ENCODE measurements at places on chromosomes 3 and 15.

DNA sequence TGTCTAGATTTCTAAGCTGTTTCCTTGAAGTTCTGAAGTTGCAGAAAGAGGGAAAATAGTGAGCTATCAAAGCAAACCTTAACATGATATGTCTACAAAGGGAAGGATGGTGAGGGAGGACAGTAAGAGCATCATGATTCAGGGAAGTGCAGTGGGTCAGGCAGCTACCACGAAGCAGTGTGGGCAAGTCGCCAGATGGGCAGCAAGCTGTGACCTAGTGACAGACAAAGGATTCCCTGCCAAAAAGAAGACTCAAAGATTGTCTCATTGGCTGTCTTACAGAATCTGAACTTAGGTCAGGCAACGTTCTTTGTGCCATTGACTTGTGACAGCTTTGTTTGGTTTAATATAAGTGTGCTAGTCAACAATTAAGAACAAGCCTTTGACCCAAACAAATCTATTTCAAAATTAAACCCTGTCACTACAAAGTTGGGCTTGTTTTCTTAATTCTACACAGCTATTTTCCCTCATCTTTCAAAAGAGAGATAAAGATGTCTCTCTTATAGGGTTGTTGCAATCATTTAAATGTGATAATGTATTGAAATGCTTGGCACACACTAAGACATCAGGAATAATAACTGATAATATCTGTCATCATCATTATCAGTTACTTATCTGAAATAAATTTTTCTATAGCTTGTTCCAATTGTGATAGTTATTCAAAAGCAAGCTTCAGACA lies 153.3 kb downstream of the ECT2 start:
- DNase-seq: no peak

DNA sequence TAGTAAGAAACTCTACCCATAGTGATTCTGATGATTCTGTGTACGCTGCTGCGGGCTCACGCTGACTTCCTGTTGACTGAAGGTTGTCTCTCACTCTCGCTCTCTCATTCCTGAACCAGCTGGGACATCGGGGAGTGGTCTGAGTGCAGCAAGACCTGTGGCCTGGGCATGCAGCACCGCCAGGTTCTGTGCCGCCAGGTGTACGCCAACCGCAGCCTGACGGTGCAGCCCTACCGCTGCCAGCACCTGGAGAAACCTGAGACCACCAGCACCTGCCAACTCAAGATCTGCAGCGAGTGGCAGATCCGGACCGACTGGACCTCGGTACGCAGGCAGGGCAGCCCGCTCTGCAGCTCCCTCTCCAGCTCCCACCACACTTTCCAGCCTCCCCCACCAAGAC lies 63.6 kb upstream of the NR2E3 start:
- DNase-seq: no peak

GRCh38 chr3:129176051-129176450 lies 7.6 kb downstream of the CNBP start:
- no peak for DNase-seq

DNA sequence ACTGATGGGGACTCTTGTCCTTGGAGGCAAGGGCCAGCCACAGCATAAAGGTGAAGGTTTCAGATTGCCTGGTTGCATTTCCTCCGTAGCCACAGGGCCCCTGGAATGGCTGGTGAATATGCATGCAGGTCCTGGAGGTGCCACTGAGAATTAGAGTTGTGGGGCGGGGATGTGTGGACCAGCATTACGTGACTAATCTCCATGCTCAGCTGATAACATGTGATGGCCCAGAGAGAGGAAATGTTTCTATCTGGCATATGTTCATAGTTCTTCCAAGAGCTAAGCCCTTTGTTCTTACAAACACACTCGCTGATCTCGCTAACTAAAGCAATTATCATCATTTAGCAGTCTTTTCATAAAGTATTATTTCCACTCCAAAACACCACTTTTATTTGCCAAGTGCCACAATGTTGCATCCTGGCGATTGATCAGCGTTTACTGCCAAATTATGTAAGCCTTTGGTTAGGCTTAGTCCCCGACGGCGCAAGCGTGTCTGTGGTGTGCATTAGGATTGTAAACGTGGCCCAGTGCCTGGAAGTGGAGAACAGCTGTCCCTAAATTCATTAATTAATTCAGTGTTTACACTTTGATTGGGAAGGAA lies 55.9 kb downstream of the CGNL1 start:
- DNase-seq: no peak

GRCh38 chr3:105285653-105286241 lies 81.0 kb upstream of the ALCAM start:
- DNase-seq: no peak

- no peak for DNase-seq
These were observed 39.9 kb downstream of the AMOTL2 start for GRCh38 chr3:134334231-134334900.

GRCh38 chr3:43018246-43018645 lies 39.1 kb downstream of the GASK1A start:
- no peak for DNase-seq

DNA sequence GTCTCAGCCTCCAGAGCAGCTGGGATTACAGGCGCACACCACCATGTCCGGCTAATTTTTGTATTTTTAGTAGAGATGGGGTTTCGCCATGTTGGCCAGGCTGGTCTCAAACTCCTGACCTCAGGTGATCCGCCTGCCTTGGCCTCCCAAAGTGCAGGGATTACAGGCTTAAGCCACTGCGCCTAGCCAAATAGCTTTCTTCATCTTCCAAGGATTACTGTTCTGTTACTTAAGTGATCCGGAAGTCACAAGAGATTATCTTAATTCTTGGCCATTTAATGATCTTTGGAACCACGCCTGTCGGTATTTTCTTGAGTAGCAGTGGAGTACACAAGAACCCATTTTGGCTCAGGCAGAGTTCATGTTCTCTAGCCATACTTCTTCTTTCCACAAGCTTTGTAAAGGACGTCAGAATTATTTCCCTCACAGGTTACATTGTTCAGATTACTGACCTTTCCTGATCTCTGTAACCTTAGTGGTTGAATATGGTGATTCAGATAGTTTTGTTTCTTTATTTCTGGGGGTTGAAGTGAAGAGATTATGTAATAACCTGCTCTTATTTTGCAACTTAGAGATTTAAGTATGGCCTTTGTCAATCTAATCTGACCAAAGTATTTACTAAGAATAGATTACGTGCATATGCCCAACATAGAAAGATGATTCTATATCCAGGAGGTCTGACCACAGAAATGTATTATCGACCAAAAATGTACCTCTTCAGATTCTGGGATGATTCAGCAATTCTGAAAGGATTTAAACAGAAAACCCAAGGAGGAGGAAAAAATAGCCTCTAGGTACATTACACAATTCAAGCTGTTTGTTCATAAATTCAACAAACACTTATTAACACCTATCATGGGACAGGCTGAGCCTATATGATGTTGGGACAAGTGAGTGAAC lies 132.2 kb downstream of the GREM1 start:
- no peak for DNase-seq

GRCh38 chr15:84811828-84812227 lies 5.3 kb upstream of the ALPK3 start:
- DNase-seq: no peak

DNA sequence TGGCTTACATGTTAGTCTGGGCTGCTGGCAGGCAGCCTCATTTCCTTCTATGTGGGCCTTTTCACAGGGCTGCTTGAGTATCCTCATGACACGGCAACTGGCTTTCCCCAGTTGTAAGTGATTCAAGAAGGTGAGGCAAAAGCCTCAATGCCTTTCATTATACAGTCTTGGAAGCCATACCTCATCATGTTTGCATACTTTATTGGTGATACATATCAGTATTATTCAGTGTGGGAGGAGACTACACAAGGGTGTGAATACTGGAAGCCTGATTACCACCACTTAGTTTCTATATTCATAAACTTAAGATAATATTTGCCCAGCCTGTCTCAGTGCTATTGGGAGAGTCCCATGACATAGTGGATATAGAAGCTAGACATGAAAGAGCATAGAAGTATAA lies 346.8 kb downstream of the SOX2 start:
- no peak for DNase-seq

DNA sequence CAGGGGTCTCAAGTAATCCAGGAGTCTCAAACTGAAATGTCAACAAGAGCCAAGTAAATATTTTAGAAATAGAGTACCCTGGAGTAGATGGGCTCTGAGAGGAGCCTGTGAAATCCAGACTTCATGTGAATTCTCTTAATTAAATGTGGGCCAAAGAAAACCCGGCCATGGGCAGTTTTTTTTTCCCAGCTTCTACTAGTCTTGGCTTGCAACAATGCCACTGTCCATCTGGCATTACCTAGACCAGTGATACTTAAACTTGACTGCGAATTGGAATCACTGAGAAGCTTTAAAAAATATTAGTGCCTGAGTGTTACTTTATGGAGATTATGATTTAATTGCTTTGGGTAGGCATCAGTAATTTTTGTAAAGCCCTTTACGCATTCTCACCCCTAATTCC lies 66.4 kb upstream of the GOLGA6B start:
- DNase-seq: no peak

- DNase-seq: no peak
These were observed 31.0 kb downstream of the NXPE3 start for GRCh38 chr3:101810022-101810418.

GRCh38 chr15:24075420-24076089 lies 388.4 kb upstream of the NDN start:
- DNase-seq: no peak

DNA sequence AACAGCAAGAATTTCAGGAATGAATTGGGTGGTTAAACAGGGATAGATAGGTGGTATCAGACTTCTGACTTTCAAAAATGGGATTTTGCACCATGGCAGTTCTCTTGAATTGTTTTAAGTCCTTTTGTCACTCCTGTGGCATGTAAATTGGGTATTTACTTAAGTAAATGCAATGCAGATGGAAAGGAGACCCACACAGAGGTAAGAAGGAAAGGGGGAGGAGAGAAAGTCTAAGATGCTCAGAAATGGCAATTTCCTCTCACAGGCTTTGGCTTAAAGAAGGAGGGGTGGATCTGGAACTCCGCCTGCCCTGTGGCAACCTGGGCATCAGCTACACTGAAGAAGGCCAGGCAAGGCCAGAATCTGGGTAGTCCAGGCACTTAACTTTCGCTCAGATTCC lies 197.1 kb upstream of the UBE2E1 start:
- no peak for DNase-seq

GRCh38 chr3:112782491-112782890 lies 64.2 kb downstream of the CD200R1L start:
- DNase-seq: no peak

- DNase-seq: no peak
These were observed 19.4 kb downstream of the MYZAP start for GRCh38 chr15:57611123-57611522.

GRCh38 chr3:145070795-145071194 lies 1090.2 kb downstream of the PLOD2 start:
- no peak for DNase-seq

GRCh38 chr3:140530131-140530530 lies 147.7 kb upstream of the TRIM42 start:
- DNase-seq: no peak

DNA sequence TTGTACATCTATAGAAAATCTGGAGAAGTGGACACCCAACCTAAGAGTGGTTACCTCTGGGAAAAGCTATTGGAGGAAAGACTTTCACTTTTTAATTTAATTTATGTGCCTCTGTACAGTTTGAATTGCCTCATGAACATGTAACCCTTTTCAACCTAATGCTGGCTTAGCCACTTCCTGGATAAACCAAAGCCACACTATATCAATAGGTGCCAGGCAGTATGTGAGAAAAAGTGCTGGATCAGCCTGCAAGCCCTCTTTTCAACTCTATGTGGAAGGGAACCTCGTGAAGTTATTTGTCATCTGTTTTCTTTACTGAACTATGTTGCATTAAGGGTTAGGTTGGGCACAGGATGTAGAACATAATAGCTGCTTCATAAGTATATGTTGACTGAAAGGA lies 9.3 kb upstream of the TOPAZ1 start:
- no peak for DNase-seq

DNA sequence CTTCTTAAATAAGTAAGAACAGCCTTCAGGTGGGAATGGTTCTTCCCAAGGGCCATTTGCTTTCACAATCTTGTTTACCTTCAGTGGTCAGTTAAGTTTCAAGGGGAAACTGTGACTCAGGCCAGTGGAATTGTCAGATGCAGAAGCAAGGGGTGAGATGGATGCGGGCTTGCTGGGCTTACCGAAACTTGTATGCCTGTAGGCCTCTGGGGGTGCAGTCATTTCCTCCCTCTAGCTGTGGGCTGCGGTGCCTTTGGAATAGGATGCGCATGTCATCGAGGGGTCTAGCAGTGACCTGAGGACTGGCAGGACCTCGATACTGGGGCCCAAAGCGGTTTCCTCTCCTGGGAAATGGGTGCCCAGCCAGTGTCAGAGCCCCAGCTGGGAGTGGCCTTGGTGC lies 121.6 kb downstream of the EEFSEC start:
- no peak for DNase-seq

DNA sequence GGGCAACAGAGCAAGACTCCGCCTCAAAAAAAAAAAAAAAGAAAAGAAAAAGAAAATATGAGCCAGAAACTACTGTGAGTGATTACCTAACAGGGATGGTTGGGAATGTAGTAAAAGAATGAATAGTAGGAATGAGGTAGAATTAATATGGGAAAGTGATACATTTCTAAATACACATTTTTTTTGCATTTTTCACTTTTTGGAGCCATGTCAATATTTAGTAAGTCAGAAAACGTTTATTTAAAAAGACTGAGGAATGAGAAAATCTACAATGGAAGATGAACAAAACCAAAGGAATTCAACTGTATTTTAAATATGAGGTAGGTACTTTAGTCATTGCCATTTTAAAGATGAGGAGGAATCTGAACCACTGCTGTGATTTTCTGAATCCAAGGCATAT lies 817.2 kb upstream of the CADM2 start:
- no peak for DNase-seq

- no peak for DNase-seq
These were observed 78.8 kb upstream of the PRR23C start for GRCh38 chr3:139123377-139124095.

DNA sequence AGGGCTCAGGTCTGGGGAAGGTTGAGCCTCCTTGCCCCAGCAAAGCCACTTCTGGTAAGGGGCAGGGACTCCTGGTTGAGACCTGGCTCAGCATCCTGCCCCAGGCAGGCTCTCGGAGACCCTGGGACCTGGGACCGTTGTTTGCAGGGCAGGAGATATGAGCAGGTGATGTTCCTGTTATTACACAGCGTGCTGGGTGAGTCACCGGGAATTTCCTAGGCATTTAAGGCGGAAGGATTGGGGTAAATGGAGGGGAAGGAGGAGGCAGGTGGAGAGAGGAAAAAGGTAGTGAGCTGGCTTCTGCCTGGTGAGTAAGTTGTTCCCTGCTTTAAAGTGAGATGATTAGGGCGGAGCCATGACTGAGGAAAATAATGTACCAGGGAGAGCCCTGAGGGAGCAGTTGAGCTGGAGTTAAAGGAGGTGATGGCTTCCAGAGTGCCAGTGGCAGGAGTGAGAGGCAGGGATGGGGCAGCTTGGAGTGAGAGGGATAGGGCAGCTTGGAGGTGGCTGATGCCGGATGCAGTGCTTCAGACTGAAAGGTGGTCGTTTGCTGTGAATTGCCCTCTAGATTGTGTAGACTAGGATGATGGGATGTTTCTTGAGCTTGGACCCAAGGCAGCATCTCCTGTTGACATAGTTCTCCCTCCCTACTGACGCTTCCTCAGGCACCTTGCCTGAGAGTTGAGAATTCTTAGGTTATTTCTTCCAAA lies 79.4 kb downstream of the AAGAB start:
- no peak for DNase-seq
